ENCODE measurements at places on chromosomes 2 and 18.
A peak's percentile ranks its signal among the peaks of the same experiment; 100 is the strongest.

- DNase-seq, result no peak
Observed at GRCh38 chr18:68763083-68763482, 34.8 kb upstream of the CCDC102B start.

GRCh38 chr2:224933431-224933830 is 108.8 kb downstream of the DOCK10 start:
- DNase-seq, result no peak

GRCh38 chr18:71598374-71598773 is 945.8 kb downstream of the CBLN2 start:
- no peak for DNase-seq

DNA sequence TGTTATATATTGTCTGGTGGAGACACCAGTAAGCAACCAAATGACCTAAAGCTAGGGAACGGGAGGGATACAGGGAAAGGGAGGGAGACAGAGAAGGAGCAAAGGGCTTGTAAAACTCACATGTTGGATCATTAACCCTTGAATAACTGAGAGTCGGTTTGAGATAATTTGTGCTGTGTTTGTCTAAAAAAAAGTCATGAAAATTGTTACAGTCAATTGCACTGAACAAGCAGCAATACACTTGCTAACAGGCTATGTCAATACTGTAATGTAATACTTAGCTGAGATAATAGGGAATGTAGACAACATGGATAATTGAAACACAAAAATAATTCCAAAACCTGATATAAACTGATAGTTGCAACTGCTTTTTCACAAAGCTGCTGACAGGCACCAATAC is 71.3 kb upstream of the ZNF521 start:
- DNase-seq, result no peak

GRCh38 chr2:228819701-228820100 is 451.4 kb downstream of the PID1 start:
- DNase-seq, result no peak

DNA sequence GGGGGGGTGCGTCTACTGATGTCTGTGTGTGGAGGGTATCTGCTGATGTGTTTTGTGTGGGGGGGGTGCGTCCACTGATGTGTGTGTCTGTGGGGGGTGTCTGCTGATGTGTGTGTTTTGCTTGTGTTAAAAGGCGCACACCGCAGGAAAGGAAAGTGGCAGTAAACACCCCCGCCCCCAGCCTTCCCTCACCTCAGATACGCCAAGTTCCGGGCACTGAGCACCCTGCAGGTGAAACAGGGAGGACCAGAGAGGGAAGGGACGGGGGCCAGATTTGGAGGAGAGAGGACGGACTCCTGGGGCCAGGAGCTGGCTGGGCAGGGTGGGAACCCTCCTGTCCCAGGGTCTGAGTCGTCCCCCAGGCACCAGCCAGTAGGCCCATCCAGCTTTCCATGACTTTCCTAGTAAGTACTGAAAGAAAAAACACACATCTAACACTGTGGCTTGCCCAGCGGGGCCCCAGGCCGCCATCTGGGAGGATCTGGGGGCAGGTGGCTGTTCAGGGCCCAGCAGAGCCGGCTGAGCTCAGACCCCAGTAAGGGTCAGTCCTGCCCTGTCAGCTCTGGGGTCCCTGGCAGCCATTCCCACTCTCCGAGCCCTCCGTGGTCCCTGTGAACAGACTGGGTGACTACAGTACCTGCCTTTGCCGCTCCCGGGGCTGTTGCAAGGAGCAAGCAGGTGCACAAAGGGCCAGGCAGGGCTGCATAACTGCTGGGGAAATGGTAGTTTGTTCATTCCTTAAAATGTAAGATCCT is 126.9 kb downstream of the NFATC1 start:
- DNase-seq, result peak; percentile 19

- no peak for DNase-seq
Observed at GRCh38 chr2:157221394-157221988, 36.0 kb upstream of the GALNT5 start.

DNA sequence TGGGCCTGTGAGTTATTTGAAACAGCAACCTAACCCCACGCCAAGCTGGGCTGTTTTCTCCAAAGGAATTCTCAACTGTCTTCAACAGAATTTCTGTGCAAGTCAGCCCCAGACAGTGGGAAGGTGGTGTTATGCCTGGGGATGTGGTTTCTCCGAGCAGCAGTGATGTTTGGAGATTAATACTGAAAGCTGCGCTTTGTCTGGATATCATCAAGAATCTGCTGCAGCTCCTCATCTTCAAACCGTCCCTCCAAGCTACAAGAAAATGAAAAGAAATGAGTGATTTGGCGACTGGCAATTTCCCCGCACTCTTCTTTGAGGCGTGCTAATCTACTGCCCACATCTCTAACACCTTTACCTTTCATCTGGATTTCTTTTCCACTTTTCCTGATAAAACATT is 10.0 kb downstream of the POLR2D start:
- DNase-seq, result no peak

DNA sequence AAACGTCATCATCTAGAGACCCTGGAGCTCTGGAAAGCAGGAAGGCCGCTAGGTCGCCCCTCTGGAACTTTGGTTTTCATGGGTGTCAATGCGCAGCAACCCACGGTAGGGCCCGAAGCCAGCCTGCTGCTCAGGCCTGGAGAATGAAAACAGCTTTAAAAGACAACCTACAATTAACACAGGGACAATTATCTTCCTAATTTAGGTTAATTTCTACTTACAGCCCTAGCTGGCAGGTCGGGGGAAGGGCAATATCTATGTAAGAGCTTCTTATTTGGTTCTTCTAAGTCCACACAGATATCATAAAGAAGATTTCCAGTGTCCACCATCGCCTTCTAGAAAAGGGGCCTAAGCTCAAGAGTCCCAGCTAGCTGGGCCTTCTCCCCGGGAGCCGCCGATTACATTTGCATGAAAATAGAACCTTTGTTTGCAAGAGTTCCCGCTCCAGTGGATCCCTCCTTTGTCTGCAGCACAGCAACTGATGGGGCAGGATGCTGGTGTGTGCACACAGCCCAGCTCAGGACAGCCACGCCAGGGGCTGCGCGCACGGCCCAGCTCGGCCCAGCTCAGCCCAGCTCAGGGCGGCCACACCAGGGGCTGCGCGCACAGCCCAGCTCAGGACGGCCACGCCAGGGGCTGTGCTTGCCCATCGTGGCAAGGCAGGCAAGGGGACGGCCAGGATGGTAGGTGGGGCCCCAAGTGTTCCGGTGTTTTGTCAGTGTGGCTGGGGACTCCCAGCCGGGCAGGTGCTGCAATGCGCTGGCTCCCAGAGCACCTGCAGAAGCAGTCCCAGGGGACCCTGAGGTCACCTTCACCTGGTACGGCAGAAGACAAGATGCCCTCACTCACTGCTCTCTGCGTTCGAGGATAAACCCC is 109.1 kb downstream of the HDAC4 start:
- DNase-seq, result peak; percentile 89

DNA sequence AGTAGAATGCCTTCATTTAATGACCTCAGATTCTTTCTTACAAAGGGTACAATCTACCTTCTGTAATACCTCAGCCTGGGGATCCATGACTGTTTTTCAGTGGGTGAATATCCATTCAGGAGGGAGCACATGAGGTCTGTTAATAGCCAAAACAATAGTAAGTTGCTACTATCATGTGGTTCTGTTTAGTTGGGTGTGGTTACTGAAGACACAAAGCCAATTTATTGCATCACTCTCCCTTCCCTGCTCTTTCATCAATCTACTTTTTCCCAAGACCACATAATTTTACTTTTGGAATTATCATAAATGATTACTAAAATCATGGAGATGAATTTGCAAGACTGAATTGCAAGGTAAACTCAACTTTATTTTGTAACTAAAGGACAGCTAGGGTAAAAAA is 254.2 kb downstream of the GALNT13 start:
- no peak for DNase-seq

DNA sequence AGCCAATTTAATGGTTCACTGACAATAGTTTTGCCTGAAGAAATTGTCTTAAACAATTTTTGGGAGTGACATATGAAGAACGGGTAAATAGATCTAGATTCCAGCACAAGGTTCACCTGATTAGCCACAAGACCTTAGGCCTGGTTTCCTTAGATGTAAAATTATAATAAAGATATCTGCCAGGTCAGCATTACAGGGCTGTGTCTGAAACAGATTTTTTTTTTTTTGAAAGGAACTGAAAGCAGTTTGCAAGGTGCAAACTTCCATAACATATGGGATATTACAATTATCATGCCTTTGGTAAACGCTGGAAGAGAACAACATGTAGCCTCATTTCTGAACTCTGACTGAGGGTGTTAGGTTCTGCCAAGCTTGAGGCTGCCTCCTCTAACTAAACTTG is 599.4 kb downstream of the ERBB4 start:
- DNase-seq, result no peak

DNA sequence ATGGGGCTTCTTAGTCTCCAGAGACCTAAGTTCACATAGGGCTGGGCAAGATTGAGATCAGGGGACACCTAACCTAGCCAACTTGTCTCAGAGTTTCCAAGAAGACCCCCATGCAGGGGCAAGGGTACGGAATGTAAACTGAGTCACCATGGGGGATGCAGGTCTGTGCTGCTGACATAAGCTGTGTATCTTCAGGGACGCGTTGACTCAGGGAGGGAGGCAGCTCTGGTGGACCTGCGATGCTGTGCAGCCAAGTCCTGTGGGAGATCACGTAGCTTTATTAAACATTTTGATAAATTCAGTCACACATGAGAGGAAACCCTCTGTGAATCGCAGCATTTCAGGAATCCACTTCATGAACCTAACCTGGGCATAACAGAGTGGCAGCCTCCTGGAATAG is 216.0 kb downstream of the ANKRD30B start:
- no peak for DNase-seq

- no peak for DNase-seq
Observed at GRCh38 chr2:220276741-220277444, 649.5 kb downstream of the SLC4A3 start.

- DNase-seq, result no peak
Observed at GRCh38 chr2:114222344-114222743, 220.1 kb upstream of the DPP10 start.

- DNase-seq, result peak; percentile 47
Observed at GRCh38 chr2:10222-10875, 36.0 kb downstream of the FAM110C start.

- no peak for DNase-seq
Observed at GRCh38 chr2:16629044-16629443, 36.6 kb downstream of the CYRIA start.

- peak; percentile 85 for DNase-seq
Observed at GRCh38 chr18:49768051-49768391, 45.3 kb downstream of the ACAA2 start.

GRCh38 chr2:177225965-177226360 is 13.4 kb downstream of the HNRNPA3 start:
- no peak for DNase-seq

GRCh38 chr2:23312996-23313606 is 71.9 kb upstream of the KLHL29 start:
- DNase-seq, result peak; percentile 82

- DNase-seq, result no peak
Observed at GRCh38 chr18:53799134-53799533, 425.3 kb downstream of the MBD2 start.

GRCh38 chr18:34859496-34859895 is 149.4 kb downstream of the DTNA start:
- no peak for DNase-seq

GRCh38 chr2:217895070-217895635 is 107.6 kb downstream of the TNS1 start:
- DNase-seq, result no peak

DNA sequence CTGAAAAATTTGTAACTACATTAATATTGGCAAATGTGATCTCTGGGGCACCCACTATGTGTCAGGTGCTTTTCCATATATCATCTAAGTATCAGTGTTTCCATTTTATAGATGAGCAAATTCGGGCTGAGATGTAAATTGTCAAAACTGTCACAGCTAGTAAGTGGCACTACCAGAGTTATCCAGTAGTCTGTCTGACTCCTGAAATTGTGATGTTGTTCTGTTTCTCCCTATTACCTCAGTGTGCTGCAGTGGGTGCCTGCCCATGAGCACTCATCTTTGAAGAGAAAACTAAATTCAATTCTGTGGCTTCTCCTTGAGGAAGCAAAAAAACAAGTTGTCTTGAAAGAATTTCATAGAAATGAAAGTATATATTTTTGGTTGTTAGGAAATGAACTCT is 467.4 kb upstream of the FANCL start:
- no peak for DNase-seq

GRCh38 chr18:77733292-77733903 is 483.8 kb downstream of the GALR1 start:
- peak; percentile 74 for DNase-seq

DNA sequence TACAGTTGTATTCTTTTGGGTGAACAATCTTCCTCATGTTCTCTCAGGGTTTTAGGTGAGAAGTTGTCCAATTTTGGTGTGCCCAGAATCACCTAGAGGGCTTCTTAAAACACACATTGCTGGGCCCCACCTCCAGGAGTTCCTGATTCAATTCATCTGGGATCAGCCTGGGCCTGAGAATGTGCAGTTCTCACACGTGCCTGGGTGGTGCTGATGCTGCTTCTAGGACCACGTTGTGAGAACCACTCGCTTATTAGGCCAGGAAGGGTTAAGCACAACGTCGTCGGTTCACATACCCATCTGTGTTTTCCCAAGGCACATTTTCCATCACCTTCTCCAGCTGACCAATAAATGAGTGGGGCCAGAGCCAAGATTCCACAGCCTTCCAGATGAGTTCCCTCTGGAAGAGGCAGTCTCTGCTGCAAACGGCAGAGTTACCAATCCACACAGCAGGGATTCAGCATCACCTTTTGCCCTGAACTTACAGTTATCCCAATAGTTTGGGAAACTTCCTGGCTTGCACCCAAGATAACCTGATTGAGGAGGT is 277.7 kb upstream of the HNRNPA3 start:
- no peak for DNase-seq

- DNase-seq, result no peak
Observed at GRCh38 chr2:223196331-223196730, 144.3 kb downstream of the KCNE4 start.

GRCh38 chr18:13245481-13246000 is 27.0 kb downstream of the LDLRAD4 start:
- no peak for DNase-seq

DNA sequence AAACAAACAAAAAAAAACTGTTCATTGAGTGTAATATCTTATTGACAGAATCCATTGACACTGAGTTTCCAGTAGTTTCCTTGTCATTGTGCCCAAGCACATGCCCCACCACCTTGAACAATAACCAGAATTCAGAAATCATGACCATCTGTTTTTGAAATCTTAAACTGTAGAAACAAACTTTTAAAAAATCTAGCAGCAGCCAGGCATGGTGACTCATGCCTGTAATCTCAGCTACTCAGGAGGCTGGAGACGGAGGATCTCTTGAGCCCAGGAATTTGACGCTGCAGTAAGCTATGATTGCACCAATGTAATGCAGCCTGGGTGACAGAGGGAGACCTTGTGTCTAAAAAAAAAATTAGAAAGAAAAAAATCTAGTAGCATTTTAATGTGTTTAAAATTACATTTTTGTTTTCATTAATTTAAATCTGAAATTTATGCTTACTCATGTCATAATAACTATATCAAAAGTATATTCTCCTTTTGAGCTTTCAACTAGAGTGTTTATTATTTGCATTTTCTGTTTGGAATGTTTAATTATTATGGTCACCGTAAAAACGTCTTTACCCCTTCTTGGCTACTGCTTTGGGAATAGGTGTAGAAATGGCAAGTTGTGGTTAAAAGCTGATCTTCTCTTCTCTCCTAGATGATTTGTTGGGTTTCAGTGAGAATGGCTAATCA is 25.2 kb upstream of the STON1 start:
- DNase-seq, result no peak
